Adrenal gland (tissue), 19 donors: ENCODE measurements at places on chromosomes 6 and 20. TPM values are rescaled to one million over a fixed set of nuclear protein-coding genes. Genes with fewer than 3 reads are reported as not detected.

NKAIN2 gene
- 0.24 TPM for polyA plus RNA-seq

DNA sequence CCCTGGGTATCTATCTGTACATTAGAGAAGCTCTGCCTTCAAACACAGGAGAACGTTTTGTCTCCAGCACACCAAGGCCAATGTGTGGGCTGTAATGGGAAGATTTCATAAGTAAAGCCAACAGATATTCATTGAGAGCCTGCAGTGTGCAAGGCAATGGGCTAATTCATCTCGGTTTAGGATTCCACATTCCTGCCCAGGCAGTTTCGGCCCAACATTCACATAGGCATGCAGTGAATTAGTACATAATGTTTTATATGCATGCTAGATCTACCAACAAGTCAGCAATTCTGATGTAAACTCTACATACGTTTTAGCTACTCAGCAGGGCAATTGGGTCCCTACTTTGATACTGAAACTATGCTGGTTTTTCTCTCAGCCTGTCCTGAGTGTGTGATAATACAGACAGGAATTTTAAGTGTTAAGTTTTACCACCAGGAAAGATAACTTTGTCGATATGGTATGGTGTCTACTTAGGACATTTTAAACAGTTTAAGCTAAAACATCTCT is 46.9 kb upstream of the NAA20 start:
- H3K4me1 ChIP-seq, result peaks cover 16% of the 10 kb centered on the region
- H3K27me3 ChIP-seq, result no peaks in the 10 kb centered on the region
- H3K27ac ChIP-seq, result no peak overlapping the region

CGAS gene
- polyA plus RNA-seq, result 1.0 TPM

SLC25A27 gene
- 57.2 TPM for polyA plus RNA-seq

TAF8 gene
- polyA plus RNA-seq, result 12.5 TPM

GRCh38 chr6:146456886-146457285 is 86.7 kb upstream of the RAB32 start:
- H3K27me3 ChIP-seq, result no peaks in the 10 kb centered on the region
- H3K27ac ChIP-seq, result no peak overlapping the region
- H3K4me1 ChIP-seq, result no peaks in the 10 kb centered on the region
- no peak overlapping the region for H3K4me3 ChIP-seq
- no peaks in the 10 kb centered on the region for H3K36me3 ChIP-seq

DNA sequence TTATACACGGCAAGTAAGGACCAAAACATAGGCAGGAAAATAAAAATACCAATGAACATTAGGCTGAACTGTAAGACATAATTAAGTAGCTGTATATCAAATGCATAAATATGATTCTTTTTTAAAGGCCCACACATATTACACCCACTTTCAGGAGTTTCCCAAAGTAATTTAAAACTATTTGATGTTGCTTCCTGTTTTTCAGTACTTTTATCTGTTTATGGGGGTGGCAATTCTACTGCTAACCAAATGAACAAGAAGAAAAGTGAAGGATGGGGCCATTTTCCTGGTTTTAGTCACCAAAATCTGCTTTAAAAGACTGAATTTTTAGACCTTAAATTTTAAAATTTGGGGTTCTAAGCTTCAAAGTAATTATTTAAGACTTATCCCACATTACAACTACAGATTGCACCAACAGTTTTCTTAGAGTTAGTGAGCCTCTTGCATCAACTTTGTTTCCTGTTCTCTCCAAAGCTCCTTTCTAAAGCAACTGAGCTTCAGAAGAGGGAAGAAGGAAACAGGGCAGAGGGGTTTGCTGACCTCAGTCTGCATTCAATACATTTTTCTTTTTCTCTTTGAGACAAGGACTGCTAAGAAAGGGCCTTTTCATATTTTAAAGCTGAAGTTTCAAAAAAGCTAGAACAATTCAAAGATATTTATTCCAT is 191.0 kb downstream of the BACH2 start:
- DNase-seq, result no peak
- H3K4me3 ChIP-seq, result no peak overlapping the region
- no peaks in the 10 kb centered on the region for H3K27me3 ChIP-seq
- H3K4me1 ChIP-seq, result no peaks in the 10 kb centered on the region

- no peaks in the 10 kb centered on the region for H3K4me1 ChIP-seq
- no peak for DNase-seq
- no peaks in the 10 kb centered on the region for H3K27me3 ChIP-seq
- no peak overlapping the region for H3K27ac ChIP-seq
- no peak overlapping the region for H3K4me3 ChIP-seq
- no peaks in the 10 kb centered on the region for H3K36me3 ChIP-seq
Observed at GRCh38 chr6:146664871-146665360, 66.1 kb downstream of the ADGB start.

GRCh38 chr6:7060769-7061516 is 46.8 kb upstream of the RREB1 start:
- no peak for DNase-seq
- no peaks in the 10 kb centered on the region for H3K27me3 ChIP-seq
- no peak overlapping the region for H3K27ac ChIP-seq
- peaks cover 6% of the 10 kb centered on the region for H3K4me1 ChIP-seq
- no peaks in the 10 kb centered on the region for H3K36me3 ChIP-seq

DNA sequence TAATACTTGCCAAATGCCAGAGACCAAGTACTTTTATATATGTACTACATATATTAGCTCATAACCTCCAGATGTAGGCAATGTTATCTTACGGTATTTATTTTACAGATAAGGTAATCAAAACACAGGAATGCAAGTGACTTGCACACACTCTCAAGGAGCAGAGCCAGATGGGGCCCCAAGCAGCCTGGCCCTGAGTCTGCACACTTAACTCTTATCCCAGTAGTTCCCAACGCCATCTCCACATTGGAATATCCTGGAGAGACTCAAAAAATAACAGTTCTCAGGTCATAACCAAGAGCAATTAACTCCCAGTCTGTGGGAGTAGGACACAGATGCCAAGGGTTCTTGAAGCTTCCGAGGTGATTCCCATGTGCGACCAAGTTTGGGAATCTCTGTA is 398.7 kb downstream of the PHF3 start:
- no peaks in the 10 kb centered on the region for H3K27me3 ChIP-seq
- no peak overlapping the region for H3K27ac ChIP-seq
- H3K4me3 ChIP-seq, result no peak overlapping the region
- no peak for DNase-seq
- H3K36me3 ChIP-seq, result no peaks in the 10 kb centered on the region

DNA sequence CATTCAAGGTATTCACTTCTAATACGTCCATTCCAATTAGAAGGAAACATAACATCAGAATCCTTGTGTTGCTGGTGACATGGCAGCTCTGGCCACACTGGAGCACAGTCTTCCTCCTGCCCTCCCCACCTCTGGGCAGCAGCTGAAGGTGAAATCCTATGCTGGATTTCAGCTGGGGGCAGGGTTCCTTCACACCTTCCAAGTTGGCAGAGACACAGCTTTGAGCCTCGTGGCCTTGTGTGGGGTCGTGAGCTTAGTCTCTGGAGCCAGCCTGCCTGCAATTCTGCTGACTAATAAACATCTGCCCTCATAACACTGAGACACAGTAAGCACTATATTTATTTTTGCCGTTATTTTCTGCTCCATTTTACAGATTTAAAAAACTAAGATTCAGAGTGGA is 218.9 kb upstream of the RIN2 start:
- no peak overlapping the region for H3K4me3 ChIP-seq
- no peak for DNase-seq
- H3K4me1 ChIP-seq, result no peaks in the 10 kb centered on the region
- H3K27me3 ChIP-seq, result no peaks in the 10 kb centered on the region
- no peak overlapping the region for H3K27ac ChIP-seq
- no peaks in the 10 kb centered on the region for H3K36me3 ChIP-seq

DNA sequence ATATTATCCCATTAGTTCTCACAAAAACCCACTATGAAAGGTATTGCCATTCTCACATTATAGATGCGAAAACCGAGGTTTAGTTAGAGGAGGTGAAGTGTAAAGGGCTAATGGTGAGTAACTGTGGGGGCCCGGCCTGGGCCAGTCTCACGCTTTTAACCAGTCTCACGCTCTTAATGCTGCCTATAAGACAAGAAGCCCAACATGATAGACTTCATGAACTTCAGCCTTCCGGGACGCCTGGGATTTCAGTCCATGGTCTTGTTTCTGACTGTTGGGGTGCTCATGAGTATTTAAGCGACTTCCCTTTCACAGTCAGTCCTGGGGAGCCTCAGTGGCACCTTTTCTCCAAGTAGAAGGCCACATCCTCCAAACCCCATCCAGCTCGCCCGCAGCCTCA is 31.7 kb downstream of the AGPAT4 start:
- H3K4me1 ChIP-seq, result no peaks in the 10 kb centered on the region
- no peak overlapping the region for H3K27ac ChIP-seq
- H3K27me3 ChIP-seq, result no peaks in the 10 kb centered on the region
- DNase-seq, result no peak
- H3K4me3 ChIP-seq, result no peak overlapping the region
- no peaks in the 10 kb centered on the region for H3K36me3 ChIP-seq

DNA sequence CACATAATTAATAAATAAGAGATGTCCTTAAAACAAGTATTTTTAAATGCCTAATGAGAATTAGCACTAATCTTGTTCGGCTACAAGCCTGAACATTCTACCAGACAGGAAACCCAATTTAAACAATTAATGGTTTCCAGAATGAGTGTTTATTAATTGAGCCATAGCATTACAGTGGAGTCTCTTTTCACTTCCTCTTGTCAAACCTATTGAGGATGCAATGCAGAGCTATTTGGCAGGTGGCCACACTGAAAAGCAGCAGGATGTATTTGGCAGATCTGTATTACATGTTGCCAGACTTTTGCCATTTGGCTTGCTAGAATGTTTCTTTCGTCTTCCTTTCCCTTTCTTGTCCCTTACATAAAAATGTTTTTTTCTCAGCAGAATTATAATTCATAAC is 475.2 kb upstream of the MARCKS start:
- no peaks in the 10 kb centered on the region for H3K27me3 ChIP-seq
- H3K4me3 ChIP-seq, result no peak overlapping the region
- no peak overlapping the region for H3K27ac ChIP-seq

DNA sequence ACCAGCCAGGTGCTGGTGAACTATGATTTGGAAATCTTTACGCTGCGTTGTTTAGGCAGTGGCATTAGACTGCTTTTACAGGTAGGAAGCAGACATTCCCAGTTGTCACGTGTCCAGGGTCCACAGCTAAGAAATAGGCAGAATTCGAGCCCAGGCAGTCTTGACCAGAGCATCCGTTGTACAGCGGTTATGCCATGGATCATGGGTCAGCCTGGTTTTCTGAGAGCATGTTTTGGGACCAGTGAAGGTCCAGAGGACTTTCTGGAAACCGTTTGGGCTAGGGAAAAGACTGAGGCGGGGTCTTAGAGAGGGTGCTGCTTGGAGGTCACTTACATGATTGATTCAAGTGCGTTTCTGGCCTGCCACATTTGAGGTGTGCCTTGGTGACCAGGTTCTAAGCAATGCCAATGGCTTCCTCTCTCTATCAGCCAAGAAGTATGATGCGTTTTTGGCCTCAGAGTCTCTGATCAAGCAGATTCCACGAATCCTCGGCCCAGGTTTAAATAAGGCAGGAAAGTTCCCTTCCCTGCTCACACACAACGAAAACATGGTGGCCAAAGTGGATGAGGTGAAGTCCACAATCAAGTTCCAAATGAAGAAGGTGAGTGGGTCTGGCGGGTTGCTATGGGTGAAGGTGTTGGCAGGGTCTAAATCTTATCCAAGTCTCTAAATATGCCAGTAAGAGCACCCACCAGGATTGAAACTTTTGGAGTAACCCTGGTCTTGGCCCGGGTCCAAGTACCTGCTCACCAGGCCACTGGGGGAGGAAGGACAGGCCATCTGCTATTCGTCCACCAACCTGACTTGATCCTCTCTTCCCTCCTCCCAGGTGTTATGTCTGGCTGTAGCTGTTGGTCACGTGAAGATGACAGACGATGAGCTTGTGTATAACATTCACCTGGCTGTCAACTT is 1.8 kb downstream of the RPL10A start:
- H3K27me3 ChIP-seq, result no peaks in the 10 kb centered on the region
- no peak for DNase-seq
- H3K4me1 ChIP-seq, result peaks cover 12% of the 10 kb centered on the region
- H3K36me3 ChIP-seq, result no peaks in the 10 kb centered on the region

GRCh38 chr20:62993856-62994494 is 12.8 kb downstream of the BHLHE23 start:
- H3K4me1 ChIP-seq, result no peaks in the 10 kb centered on the region
- peaks cover 7% of the 10 kb centered on the region for H3K27me3 ChIP-seq
- H3K27ac ChIP-seq, result no peak overlapping the region
- DNase-seq, result no peak
- no peak overlapping the region for H3K4me3 ChIP-seq

DNA sequence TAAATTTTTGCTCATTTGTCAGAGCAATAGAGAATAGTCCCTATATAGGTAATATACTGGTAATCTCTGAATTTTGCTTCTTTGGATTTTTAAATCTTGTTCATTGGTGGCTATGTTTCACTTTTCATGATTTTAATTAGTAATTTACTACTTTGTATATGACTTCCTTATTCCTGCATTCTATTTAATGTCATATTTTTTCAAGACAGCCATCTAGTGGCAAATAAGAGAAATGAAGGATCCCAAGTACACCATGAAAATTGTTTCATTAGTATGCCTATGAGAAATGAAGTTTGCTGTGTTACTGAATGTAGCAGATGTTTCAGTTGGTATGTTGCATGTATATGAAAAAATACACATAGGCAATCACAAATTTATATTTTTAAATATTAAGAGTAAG is 82.4 kb downstream of the ZNF292 start:
- no peak overlapping the region for H3K4me3 ChIP-seq
- no peaks in the 10 kb centered on the region for H3K36me3 ChIP-seq
- no peak overlapping the region for H3K27ac ChIP-seq
- no peaks in the 10 kb centered on the region for H3K27me3 ChIP-seq
- H3K4me1 ChIP-seq, result no peaks in the 10 kb centered on the region
